Stimulated activated naive B cell treated with anti-CD40 and anti-IgM and Interleukin-4, amounts not matched to agents 10 μg/mL and 1 μg/mL and 100 μg/mL, for 72 hours (primary cell): ENCODE measurements at places on chromosomes 1 and 21.

- no peak for DNase-seq
Measured at GRCh38 chr1:247528812-247529474, 7.3 kb downstream of the OR2C3 start.

- no peak for DNase-seq
Measured at GRCh38 chr1:181257117-181257516, 168.6 kb downstream of the IER5 start.

DNA sequence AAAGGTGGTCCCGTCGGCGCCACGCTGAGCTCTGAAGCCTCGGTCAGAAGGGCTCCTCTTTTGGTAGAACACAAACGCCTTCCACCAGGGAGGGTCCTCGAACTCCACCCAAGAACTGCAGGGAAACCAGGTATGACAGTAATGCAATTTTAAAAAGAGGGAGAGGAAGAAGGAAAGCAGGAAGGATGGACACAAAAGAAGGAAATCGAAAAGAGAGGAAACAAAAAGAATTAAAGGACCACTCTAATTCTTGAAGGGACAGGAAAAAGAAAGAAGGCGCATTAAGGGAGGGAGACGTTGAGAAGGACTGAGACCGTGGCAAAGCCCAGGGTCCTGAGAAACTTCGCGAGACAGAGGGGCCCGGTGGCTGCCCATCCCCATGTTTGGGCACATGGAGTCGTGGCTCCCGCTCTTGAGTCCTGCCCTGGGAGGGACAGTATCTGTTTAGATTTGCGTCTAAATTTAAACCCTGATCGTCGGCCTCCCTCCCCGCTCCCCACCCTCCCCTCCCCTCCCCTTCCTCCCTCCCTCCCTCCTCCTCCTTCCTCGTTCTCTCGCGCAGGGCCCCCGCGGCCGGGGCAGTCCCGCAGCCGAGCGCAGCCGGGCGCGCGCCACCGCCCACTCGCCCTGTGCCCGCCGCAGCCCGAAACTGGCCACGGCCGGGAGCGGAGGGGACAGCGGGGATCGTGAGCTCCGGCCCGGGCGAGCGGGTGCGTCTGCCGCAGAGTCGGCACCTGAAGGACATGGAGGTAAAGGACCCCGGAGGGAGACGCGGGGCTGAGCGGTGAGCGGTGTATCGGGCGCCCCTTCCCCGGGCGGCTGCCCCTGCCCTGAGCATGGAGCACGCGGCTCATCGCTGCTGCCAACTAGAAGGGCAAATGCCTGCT, at the start of gene RCSD1:
TSS of gene RCSD1 (plus strand) at position 552 of the 887 bp plus-strand sequence. CDS start at position 744, 192 bp downstream.
- peak; percentile 67 for DNase-seq

GRCh38 chr1:56061824-56062223, 517.5 kb downstream of the PLPP3 start:
- DNase-seq = no peak

DNA sequence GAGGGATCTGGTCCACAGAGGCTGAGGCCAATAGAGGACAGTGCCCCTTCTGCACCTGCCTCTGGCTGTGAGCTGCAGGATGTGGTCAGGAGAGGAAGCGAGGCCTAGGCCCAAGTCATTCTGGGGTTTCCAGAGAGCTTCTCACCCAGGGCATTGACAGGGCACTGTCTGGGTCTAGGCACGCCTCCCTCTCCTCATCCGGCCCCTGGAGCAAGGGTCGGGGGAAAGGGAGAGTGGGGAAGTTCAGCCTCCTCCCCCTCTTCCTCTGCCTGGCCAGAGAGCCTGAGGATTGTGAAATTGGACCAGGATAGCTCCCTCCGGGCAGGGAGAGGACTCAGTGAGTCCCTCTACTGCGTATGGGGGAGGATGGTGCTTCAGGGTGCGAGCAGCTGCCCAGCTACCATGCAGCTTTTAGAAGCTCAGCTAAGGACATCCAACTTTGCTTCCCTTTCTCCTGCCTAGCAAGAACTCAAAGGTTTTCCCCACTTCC, 6.3 kb upstream of the INAVA start:
- DNase-seq = peak; percentile 68

- no peak for DNase-seq
Measured at GRCh38 chr1:21671915-21672314, 2.8 kb upstream of the RAP1GAP start.
